ENCODE measurements at places on chromosomes 6 and 20. TPM values are rescaled to one million over a fixed set of nuclear protein-coding genes. Genes with fewer than 3 reads are reported as not detected.

Gene HDGFL1
- total RNA-seq: not detected

Gene MCM8
- 7.2 TPM for total RNA-seq

Gene METTL24
- total RNA-seq: not detected

DNA sequence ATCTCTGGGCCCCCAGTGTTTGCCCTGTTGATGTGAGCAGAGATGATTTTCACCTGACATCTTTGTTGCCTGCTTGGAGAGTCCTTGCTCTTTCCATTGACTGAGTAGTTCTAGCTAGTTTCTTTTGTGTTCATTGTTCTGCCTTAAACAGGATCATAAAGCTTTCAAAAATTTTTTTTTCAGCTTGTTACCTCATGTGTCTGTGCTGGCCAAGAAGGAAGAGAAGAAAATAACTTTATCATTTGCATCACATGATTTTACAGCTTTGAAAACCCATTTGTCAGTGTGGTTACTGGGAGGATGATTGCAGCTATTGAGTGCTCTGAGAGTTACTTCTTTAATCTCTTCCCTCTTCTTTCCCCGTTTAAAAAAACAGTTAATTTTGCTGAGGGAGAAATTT, 16.0 kb downstream of the FOXO3 start:
- no peak for DNase-seq

All from esophagus squamous epithelium (tissue), 5 donors.